ENCODE measurements at places on chromosomes 12 and 14.

- no peak for DNase-seq
Measured at GRCh38 chr12:2680676-2681039, 114.1 kb upstream of the FKBP4 start.

DNA sequence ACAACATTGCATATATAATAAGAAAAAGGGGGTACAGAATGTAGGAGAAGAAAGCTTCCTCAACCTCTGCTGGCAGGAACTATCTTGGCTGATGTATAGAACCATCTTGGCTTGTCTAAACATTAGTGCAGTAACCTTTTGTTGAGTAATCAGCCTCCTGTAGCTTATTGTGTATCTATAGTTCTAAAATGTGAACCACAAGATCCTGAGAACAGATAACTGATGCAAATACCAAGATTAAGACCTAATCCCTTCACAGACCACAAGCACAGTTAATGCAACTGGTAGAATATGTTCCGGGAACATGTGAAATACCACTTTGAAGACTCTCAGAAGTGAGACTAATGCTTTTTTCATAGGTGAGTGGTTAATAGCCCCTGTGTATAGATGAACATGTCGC, 50.7 kb upstream of the KCNC2 start:
- no peak for DNase-seq

GRCh38 chr12:46435625-46436024, 63.1 kb upstream of the SLC38A2 start:
- no peak for DNase-seq

GRCh38 chr12:50626026-50626425, 121.2 kb downstream of the DIP2B start:
- DNase-seq: no peak

- DNase-seq: no peak
Measured at GRCh38 chr12:11728154-11728755, 78.8 kb downstream of the ETV6 start.

DNA sequence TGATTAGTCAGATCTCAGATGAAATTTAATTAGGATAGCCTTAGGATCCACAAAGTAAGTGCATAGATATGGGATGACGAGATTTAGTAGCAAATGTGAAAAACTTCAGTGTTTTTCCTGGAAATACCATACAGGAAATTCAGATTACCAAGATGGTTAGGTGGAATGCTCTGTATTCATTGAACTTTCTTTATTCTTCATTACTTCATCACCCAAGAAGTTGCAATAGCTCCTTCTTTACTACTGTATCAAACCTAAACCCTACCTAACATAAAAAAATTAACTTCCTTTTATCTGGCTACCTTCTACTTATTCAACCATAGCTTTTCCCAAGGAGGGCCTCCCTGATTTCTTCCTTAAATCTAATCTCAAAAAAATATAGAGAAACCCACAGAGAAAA, 100.4 kb downstream of the TTC6 start:
- DNase-seq: no peak

DNA sequence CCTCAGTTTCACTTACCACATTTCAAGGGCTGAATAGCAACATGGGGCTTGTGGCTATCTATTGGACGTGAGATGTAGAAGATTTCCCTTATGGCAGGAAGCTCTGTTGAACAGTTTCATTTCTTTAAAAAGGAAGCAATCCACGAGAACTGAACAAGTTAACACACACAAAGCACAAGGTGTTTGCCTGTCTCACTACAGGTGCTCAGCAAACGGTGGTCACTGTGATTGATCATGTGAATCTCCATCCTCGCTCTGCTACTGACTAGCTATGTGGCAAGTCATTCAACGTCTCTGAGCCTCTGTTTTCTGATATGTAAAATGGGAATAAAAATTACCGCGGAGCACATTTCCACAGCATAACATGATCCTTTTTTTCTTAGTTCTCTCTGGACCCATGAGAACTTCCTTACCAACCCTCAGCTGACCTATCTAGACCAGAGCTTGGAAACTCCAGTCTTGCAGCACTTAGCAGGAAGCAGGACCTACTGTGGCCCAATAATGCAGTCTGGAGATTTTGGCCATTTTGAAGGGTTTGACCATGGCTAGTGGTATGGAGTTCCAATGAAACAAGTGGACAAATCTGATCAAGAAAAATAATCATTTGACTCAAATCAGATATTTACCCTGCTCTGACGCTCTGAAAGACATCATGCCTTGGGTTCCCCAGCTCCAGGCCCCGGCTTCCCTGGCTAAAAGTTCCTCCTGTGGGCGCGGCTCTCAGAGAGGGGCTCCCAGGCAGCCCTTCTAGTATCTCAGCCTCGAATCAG, 278.8 kb downstream of the ZFP36L1 start:
- DNase-seq: no peak
